Glomerular endothelial cell (primary cell): ENCODE measurements at places on chromosomes 2 and 18.
A peak's percentile ranks its signal among the peaks of the same experiment; 100 is the strongest.

GRCh38 chr2:197889041-197889440 is 84.6 kb downstream of the PLCL1 start:
- DNase-seq, result peak; percentile 55

DNA sequence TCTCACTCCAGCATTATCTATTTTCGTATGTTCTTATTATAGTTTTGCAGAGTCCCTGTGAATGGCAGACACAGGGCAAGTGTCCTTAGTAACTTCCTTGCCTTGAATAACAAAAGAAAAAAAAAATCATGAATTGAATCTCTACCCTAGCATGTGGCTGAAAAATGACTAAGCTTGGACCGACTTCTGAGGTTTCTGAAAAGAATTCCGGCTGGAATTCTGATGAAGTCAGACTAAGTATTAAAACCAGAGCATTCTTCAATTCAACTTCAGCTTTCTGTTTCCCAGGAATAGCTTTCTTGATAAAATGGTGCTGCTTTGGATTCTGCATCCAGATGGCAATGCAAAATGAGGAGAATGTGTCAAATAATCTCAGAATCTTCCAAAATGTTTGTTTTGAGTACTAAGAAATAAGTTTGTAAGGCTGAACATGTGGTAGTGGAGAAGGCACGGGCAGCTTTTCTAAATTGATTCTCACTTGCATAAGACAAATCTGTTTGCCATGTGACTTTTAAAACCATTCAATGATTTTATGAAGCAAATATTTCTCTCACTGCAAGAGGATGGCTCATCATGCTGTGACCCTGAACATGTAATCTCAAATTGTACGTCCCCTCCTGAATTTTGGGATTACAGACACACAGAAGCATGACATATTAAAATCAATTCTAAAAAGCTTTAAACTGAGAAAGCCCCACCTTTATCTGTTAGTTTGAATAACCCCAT is 1462.8 kb upstream of the LRRTM1 start:
- no peak for DNase-seq

GRCh38 chr2:15092691-15093090 is 460.2 kb downstream of the LRATD1 start:
- DNase-seq, result no peak

GRCh38 chr18:59484131-59484530 is 125.1 kb upstream of the LMAN1 start:
- DNase-seq, result no peak

GRCh38 chr2:10764896-10765295 is 43.5 kb downstream of the ATP6V1C2 start:
- no peak for DNase-seq

DNA sequence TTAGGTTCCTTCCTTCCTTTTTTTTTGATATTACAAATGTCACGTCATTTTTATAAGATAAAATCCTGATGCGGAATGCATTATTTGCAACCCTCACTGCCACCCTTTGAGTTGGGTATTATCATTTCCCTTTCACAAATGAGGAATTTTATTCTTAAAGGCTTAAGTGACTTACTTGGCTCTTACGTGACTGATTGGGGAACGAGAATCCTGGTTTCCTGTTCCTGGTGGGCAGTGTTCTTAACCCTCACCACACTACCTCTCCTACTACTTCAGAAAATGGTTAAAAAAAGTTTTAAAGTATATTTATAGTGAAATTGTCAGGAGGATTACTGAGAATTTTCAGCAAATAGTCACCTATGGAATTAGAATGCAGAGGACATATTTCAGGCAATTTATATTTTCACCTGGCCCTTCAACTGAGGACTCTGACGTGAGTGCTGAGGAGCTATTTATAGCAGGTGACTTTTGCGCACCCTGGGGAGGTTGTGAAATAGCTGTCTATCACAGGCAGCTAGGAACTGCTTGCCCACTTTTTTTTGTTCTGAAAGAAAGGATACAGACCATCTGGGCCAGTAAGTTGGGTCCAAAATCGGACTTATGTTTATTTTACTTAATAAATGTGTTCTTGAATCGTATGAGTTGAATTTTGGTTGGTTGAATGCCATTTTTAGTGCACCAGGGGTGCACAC is 18.7 kb upstream of the RASGRP3 start:
- no peak for DNase-seq

- no peak for DNase-seq
Observed at GRCh38 chr18:67417864-67418523, 98.5 kb downstream of the DSEL start.

DNA sequence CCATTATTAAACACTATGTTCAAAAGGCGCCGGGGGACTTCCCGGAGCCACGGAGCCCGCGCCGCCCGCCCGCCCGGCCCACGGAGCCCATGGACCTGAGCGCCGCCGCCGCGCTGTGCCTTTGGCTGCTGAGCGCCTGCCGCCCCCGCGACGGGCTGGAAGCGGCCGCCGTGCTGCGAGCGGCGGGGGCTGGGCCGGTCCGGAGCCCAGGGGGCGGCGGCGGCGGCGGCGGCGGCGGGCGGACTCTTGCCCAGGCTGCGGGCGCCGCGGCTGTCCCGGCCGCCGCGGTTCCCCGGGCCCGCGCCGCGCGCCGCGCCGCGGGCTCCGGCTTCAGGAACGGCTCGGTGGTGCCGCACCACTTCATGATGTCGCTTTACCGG is 197 bp downstream of the GDF7 start:
- no peak for DNase-seq

- no peak for DNase-seq
Observed at GRCh38 chr18:13621446-13621849, 104.9 kb downstream of the FAM210A start.

DNA sequence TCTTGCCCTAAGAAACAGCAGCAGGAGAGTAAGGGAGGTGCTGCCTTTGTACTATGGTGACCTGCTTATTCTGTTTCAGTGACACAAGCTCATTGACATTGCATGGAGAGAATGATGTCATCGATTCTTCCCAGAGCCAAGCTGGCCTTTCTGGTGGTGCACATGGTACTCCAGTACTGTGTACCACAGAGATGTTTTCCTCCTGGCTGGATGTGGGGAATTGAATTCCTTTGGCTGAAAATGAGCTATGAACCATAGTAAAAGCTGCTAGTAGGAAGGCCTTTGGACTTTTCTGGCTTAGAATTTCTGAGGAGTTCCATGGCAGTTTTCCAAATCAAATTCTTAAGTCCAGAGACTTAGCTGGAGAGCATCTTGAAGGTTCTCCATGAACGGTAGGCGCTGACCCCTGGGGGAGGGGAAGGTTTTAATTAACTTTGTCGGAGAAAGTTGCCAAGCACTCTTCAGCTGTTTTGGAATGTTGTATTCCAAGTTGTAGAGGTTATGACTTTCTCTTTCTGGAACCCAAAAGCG is 17.1 kb upstream of the B3GNT2 start:
- no peak for DNase-seq

GRCh38 chr18:62458346-62458745 is 64.5 kb upstream of the ZCCHC2 start:
- DNase-seq, result no peak

GRCh38 chr18:26082475-26082874 is 7.9 kb downstream of the SS18 start:
- DNase-seq, result no peak

GRCh38 chr2:142868229-142868762 is 9.2 kb upstream of the KYNU start:
- no peak for DNase-seq

DNA sequence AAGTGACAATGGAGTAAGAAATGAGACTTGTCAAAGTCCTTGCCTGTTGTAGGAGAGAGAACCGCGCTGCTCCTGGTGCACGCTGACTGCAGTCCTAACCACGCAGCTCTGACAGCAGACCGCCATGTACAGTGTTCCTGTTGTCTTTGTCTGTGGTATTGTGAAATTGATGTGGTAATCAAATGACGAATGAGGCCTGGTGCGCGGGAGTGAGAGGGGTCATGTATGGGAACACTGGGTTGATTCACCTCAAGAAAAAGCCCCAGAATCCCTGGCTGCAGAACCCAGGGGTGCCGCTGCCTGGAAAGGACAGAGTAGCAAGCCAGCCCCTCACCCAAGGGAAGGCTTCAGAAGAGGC is 64.0 kb downstream of the INPP4A start:
- DNase-seq, result no peak
